ENCODE measurements at places on chromosomes 4 and X.

GRCh38 chrX:40013266-40014195, 84.2 kb downstream of the BCOR start:
- peak; percentile 49 for DNase-seq

DNA sequence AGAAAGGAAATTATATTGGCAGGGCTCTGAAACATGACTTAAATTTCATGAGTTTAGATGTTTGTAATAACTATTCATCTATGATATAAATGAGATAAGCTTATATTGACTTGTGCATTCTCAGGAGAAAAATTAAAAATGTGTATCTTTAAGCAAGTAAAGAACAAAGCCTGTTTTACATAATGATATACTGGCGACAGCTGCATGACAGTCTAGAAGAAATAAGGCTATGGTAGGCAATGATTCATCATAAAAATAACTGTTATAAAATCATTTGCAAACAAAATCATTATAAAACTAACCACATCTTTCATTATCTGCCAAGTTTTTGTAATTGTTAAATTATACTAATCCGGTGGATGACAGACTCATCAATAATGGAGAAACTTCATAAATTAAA, 188.1 kb downstream of the ADAM29 start:
- DNase-seq = no peak

GRCh38 chr4:107069049-107069448, 32.9 kb upstream of the DKK2 start:
- no peak for DNase-seq

DNA sequence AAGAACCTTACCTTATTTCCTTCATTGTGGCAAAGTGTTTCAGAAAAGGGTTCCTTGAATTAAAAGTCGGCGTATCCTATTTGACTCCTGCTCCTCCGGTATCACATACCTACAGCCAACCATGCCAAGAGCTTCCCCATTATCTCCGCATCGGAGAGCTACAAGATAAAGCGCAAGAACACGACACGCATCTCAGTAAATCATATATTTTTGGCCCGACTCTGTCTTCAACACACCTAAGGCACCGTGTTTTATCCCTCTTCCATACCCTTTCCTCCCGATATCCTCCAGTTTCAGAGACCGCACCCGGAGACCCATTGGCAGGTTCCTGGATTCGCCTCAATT, 497 bp upstream of the THAP9 start:
- no peak for DNase-seq

DNA sequence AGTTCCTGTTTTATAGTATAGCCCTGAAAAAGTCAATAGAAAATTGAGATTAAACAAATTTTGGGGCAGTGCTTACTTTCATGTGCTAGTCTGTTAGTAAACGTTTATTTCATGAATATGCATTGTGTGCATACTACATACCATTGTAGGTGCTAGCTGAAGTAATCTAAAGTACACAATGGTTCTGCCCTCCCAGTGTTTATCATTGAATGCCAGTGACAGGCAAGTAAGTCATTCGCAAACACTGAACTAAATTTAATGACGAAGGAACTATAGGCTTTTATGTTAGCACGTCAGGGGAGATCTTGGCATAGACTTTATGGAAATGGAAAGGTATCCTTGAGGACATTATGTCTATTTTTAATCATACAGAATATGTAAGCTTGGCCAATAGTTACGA, 426.9 kb upstream of the EPHA5 start:
- no peak for DNase-seq

- no peak for DNase-seq
Observed at GRCh38 chr4:176289561-176289960, 20.5 kb upstream of the ASB5 start.

DNA sequence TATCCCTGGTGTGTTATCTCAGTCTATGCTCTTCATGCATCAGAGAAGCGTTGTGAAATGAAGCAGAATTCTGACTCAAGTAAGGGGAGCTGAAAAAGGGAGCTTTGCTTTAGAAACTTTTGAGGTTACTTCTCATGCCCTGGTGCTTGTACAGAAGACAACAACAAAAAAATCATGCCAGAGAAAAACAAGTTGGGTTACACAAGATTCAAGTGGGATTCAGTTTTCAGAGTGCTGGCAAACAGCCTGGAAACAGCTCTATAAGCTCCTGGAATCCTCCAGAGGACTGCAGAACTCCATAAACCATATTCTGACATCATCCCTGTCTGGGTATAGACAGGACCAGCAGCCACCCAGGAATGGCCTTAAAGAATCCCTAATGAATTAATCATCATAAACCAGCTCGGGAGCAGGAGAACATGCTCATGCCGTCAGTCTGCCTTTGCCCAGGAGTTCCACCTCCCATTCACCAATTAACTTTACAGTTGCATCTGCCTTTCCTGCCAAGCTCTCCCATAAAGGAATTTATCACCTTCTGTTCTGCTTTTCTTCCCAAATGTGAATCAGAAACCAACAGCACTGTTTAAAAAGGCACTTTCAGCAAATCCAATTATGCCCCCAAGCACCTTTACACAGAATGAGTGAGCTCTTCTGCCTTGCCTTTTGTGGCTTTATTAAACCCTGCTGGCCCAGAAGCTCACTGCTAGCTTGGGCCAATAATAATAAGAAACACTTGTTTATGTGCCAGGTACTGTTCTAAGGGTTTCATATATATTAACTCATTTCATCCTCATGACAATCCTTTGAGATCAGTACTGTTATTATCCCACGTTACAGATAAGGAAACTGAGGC, 54.5 kb upstream of the FBXW7 start:
- DNase-seq = peak; percentile 74

- no peak for DNase-seq
Observed at GRCh38 chr4:114875630-114876029, 237.8 kb downstream of the NDST4 start.

DNA sequence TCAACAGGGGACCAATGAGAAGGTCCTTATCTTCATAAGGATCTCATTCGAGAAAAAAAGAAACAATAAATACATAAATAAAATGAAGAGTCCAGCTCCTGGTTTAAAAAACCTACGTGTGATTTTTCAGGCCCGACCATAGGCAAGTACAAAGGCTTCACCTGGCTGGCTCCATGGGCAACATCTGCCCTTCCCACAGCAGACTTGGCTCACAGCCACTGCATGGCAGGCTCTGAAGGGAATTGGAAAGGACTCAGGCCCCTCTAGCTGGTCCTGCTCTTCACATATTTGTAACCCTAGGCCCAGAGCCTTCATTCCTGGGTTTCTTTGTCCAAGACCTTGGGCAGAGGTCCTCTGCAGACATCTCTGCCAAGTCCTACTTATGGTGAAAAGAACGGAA, 228.1 kb downstream of the QDPR start:
- no peak for DNase-seq

DNA sequence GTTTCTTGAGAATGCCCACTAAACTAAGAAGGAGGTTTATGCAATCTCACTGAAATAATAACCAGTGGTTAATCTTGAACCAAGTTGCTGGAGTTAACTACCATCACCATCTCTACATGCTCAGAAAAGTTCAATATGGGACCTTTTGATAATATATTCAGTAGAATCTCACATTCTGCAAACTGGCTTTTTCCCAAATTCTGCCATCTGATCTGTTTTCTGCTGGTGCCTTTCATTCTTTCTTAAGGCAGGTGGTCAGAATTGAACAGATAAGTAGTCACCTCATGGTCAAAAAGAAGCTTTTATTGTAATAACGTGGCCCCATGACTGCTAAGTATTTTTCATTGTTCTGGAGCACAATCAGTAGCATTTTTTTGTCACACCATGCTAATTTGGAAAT, 229.0 kb upstream of the GK2 start:
- DNase-seq = no peak

- no peak for DNase-seq
Observed at GRCh38 chr4:163556177-163556576, 61.7 kb downstream of the TMA16 start.

DNA sequence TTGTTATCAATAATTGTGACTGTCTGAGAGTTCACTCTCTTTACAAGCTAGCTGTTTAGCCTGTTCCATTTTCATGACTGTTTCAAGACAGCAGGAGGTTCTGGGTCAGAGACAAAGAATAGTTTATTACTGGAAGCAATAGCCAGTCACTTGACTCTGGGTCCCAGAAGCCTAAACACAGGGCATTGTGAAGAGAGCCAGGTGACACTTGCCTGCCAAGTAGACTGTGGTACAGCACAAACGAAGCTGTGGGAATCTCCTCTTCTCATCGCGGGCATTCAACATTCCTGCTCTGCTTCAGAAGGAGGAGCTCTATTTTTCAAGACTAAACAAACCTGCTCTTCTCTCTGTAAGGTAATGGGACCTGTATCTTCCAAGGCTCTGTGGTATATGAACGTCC, 485.1 kb downstream of the TRIML1 start:
- DNase-seq = no peak

GRCh38 chrX:1443496-1444075, 9.1 kb downstream of the ASMTL start:
- DNase-seq = no peak

DNA sequence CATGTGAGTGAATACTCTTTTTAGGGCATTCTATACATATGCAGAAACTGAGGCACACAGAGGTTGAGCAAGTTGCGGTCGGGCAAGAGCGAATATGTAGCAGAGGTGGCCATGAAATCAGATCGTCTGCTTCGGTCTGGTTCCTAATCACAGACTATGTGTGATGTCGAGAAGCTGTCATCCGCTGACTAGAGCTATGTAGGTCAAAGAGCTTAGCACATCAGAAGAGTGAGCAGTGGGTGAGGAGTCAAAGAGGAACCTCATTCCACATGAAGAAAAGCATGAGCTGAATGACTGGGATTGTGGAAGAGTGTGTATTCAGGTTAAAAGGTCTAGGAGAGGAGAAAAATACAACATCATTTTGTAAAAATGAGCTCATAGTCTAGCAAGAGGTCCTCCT, 19.0 kb downstream of the GAB3 start:
- peak; percentile 83 for DNase-seq

- peak; percentile 95 for DNase-seq
Observed at GRCh38 chrX:2707334-2707760, 16.3 kb downstream of the CD99 start.

DNA sequence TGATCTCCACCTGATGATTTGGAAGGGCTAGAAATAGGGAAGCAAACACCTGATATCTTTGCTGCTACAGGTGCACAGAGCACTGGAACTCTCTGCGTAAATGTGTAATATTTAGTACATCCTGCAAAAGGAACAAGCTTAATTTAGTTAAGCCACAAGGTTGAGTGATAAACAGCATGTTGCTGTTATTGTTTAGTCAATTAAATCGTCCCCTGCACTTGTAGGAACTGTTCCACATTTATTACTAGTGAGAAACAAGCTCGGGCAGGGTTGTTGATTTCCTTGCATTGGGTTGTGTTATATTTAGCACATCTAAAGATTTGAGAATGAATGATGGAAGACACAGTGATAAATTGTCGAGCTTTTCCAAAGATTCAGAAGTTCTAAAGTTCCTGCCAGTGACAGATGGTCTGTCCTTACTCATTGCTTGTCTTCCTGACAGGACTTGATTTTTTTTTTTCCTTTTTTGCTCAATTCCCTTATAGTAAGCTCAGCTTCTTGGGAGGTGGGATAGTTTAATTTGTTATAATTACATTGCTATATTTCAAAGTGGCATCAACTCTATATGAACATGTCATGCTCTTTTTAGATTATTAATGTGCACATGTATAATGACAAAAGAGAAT, 627.0 kb upstream of the ATOH1 start:
- DNase-seq = no peak

- DNase-seq = no peak
Observed at GRCh38 chr4:22881411-22881810, 188.7 kb downstream of the GBA3 start.

DNA sequence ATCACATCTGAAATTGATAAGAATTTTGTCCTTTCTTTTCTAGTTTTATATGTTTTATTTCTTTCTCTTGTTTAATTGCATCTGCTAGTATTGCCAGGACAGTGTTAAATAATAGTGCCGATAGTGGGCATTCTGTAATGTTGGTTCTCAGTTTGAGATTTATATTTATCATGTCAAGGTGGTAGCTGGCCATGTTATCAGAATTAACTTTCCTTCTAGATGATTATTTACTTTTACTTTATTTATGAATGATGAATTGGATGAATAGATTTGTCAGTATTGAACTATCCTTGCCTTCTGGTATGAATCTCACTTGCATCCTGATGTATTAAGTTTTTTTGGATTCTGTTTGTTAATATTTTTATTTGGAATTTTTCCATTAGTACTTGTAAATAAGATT, 42.7 kb downstream of the METAP1 start:
- no peak for DNase-seq

GRCh38 chr4:83114576-83114975, at the start of gene PLAC8:
Gene PLAC8, minus strand, starts transcription at chr4:83114729. Its CDS starts 6,808 bp downstream, at chr4:83107921.
- DNase-seq = peak; percentile 82

GRCh38 chr4:71807469-71807868, 23.6 kb upstream of the GC start:
- no peak for DNase-seq

DNA sequence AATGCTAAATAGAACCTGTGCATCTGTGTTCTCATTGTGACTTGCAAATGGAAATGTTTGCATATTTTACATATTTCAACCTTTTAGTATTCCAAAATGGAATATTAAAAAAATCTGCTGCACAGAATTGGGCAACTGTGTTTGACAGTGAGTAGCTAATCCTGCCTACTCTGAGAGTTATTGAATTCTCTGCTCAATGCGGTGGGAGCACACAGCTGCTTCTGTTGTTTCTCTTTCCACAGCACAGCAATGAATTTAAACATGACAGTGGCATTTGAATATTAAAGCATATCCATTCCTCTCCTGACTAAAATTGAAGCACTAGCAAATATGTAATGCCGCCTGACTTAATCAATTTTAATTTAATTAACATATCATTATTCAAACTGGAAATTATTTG, 366.6 kb downstream of the GASK1B start:
- DNase-seq = no peak

DNA sequence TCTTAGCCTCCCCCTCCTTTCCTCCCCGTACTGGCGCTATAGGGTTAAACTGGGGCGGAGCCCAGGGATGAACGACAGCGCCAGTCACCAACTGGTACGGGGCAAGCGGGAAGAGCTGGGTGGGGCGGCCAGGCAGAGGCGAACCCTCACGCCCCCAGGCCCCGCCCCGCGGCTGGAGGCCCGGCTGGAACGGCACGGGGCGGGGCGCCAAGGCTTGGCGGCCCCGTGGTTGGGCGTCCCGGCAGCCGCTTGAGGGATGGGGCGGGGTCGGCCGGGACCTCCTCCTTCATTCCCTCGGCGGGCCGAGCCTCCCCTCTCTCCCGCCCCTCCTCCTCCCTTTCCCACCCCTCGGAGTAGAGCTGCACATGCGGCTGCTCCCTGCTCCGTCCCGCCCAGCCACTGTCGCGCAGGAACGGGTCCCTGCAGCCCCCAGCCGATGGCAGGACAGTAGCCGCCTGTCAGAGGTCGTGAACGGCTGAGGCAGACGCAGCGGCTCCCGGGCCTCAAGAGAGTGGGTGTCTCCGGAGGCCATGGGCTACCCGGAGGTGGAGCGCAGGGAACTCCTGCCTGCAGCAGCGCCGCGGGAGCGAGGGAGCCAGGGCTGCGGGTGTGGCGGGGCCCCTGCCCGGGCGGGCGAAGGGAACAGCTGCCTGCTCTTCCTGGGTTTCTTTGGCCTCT, at the start of gene EDA:
TSS of gene EDA (plus strand) at position 335 of the 678 bp plus-strand sequence.
- peak; percentile 76 for DNase-seq

GRCh38 chrX:53305219-53305995, 24.0 kb upstream of the IQSEC2 start:
- DNase-seq = no peak

GRCh38 chr4:25672756-25673155, 17.1 kb downstream of the SLC34A2 start:
- DNase-seq = no peak

- no peak for DNase-seq
Observed at GRCh38 chr4:1986578-1987210, 22.1 kb downstream of the NELFA start.

Data from trophoblast cell (in vitro differentiated cells and primary cell).